ENCODE measurements at places on chromosomes 4 and X. TPM values are rescaled to one million over a fixed set of nuclear protein-coding genes. Genes with fewer than 3 reads are reported as not detected.

DNA sequence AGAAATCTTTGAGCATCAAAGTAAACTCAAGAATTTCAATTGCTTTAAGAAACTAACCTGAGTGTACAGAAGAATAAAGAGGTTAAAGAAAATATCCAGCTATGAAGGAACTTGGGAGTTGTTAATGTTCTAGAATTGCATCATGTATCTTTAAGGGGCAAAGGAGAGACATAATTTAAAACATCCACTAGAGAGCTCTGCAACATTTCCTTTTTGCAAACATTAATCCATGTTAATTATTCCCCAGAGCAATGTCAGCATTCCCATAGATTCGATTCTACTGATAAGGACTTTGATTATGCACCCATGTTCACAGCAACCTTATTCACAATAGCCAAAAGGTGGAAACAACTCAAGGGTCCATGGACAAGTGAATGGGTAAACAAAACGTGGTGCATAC is 80.2 kb upstream of the SORBS2 start:
- DNase-seq = no peak

DNA sequence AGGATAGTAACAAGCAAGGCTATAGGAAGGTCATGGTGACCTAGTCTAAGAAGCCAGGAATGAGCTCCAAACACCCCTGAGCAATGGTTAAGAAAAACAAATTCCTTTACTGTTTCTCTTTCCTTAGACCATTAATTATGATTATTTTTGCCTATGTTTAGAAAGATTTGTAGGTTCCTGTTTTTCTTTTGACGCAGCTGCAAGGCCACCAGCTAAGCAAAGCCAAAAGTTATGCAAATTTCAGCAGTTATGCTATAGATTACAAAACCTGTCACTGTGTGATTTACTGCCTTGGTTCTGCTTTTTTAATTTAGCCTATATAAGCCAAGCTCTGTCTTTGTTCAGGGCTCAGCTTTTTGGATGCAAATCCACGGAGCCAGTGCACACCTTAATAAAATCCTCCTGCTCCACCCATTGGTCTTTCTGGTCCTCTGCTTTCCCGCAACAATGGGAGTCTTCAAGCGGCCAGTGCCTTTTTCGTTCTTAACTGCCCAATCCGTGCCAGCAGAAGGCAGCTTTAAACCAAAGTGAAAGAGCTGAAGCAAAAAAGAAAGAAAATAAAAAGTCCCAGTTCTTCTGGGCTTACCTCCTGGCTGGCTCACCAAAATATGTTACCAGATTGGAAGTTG is 1.4 kb upstream of the CEP135 start:
- DNase-seq = no peak

DNA sequence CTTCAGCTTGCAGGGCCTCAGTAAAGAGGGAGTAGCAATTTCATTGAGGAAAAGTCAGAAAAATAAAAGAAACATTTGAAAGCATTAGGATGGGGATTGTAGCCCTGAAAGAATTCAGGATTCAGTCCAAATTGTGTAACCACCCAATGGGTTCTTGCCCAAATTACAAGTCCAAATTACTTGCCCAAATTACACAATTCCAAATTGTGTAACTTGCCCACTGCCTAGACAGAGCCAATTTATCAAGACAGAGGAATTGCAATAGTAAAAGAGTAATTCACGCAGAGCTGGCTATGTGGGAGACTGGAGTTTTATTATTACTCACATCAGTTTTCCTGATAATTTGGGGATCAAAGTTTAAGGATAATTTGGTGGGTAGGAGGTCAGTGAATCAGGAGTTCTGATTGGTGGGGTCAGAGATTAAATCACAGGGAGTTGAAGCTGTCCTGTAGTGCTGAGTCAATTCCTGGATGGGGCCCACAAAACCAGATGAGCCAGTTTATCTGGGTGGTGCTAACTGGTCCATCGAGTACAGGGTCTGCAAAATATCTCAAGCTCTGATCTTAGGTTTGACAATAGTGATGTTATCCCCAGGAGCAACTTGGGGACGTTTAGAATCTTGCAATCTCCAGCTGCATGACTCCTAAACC is 18.1 kb upstream of the PAGE5 start:
- no peak for DNase-seq

- DNase-seq = no peak
Measured at GRCh38 chr4:150283689-150284088, 205.4 kb downstream of the DCLK2 start.

DNA sequence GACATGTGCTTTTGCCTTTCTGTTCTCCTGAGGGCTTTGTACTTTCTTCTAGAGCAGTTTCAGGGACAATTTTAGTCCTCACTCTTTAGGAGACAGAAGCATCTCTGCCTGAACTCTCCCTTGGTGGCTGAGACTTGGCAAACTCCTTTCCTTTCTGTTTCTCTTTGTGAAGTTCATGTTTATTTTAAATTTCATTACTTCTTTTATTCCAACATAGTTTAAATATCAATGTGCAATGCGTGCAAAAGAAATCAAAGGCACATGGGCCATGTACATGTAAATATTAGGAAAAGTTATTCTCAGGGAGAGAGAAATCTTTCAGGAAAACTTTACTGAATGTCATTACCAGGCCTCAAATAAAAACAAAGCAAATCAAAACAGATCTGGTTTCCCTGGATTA is 177.6 kb downstream of the RNF150 start:
- no peak for DNase-seq

GRCh38 chr4:10173754-10174749 is 57.5 kb upstream of the WDR1 start:
- DNase-seq = no peak

DNA sequence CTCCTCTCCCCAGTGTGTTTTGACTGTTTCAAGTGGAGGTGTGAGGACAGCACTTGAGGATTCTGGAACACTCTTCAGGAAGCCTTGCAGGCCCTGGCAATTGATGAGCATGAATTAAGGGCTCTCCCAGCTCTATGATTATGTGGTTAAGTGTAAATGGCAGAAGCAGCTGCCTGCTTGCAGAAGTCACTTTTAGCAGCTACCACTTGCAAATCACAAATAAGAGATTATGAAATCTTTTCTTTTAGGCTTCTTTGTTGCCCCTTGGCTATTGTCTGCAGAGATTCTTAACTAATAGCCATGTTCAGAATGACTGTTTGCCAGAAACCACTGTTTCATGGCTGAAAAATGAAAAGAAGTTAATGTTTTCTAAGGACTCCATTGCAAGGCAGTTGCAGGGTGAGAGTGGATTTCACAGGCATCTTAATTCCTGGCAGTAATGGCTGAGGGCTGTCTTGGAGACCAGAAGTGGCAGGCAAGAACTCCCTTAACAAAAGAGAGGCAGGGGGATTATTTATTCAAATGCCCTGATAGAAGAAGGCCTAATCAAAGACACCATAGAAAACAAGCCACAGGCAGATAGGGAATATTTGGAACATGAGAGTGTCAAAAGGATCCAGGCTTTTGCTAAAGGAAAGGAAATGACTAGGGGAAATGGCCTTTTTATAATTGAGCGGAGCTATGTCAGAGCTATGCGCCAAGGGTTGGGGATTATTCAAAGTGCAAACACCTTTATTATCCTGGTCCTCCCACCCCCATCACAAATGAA is 8.3 kb upstream of the HOPX start:
- DNase-seq = no peak

- DNase-seq = no peak
Measured at GRCh38 chr4:155984106-155984797, 30.6 kb upstream of the CTSO start.

GRCh38 chrX:134642386-134642785 is 15.9 kb downstream of the PLAC1 start:
- DNase-seq = no peak

GRCh38 chr4:173509036-173510001 is 20.7 kb downstream of the HAND2 start:
- peak; percentile 51 for DNase-seq

- DNase-seq = no peak
Measured at GRCh38 chr4:20614816-20615215, 85.4 kb upstream of the PACRGL start.

- DNase-seq = no peak
Measured at GRCh38 chr4:23930750-23931488, 41.1 kb upstream of the PPARGC1A start.

NMU gene
- total RNA-seq = 0.35 TPM

PNMA6A gene
- total RNA-seq = 0.84 TPM

UGT2B11 gene
- total RNA-seq = not detected

EVC2 gene
- 0.66 TPM for total RNA-seq
